Stimulated activated CD4-positive, alpha-beta T cell treated with anti-CD3 and anti-CD28 coated beads, Interleukin-1b, Interleukin-23, amount 100 ng/mL, for 1 hour (primary cell): ENCODE measurements at places on chromosomes 7 and 10.
A peak's percentile ranks its signal among the peaks of the same experiment; 100 is the strongest.

DNA sequence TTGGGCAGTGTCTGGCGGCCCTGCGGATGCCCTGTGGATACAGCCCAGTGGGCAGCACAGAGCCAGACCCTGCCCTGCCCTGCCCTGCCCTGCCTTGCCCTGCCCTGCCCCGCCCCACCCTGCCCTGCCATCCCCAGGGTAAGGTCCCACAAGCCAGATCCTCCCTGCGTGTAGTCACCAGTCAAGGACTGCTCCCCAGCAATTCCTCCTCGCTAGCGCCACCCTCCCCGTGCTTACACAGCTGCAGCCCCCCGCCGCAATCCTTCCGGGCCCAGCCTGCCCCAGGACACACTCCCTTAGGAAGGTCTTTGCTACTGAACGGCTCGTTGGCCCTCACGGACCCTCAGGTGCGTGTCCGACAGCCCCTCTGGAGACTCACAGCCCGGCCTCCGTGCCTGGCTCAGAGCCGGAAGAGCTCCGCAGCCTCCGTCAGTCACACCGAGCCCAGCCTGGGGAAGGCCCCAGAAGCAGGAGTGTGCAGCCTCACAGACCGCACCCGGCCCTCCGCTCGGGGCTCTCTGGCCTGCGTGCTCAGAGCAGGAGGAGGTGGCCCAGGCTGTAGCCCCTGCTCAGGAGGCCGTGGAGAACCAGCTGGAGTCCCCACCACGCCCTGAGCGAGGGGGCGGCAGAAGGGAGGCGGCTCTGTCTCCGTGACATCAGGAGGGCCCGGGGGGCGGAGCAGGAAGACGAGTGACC is 68.3 kb downstream of the PWWP2B start:
- DNase-seq: no peak

- DNase-seq: no peak
Measured at GRCh38 chr7:24478137-24478655, 95.1 kb upstream of the PALS2 start.

- DNase-seq: no peak
Measured at GRCh38 chr10:68647672-68648341, 73.2 kb upstream of the CCAR1 start.

- no peak for DNase-seq
Measured at GRCh38 chr7:5296015-5296610, 13.4 kb downstream of the SLC29A4 start.

GRCh38 chr7:67512481-67512880 is 515.8 kb downstream of the TYW1 start:
- DNase-seq: no peak

GRCh38 chr7:32047075-32047474 is 23.1 kb downstream of the PDE1C start:
- no peak for DNase-seq

GRCh38 chr7:113394856-113395255 is 276.5 kb upstream of the SMIM30 start:
- no peak for DNase-seq

GRCh38 chr10:97210543-97210960 is 24.8 kb upstream of the SLIT1 start:
- peak; percentile 61 for DNase-seq

GRCh38 chr7:94832051-94832450 is 75.3 kb upstream of the PPP1R9A start:
- no peak for DNase-seq

DNA sequence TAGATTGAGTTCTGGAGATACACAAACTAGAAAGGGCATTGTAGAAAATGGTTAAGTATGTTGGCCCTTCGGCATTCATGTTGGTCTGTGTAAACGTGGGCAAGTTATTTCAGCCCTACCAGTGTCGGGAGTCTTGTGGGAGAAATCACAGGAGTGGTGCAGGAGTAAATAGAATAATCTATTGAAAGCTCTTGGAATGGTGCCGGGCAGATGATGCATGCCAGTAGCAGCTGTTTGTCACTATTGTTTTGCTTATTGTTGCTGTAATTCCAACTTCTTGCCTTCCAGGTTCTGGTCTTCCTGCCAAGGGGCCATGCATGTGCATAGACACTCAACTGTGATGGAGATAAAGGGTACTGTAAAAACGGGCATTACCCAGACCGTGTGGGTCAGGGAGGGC is 259.4 kb downstream of the CAMK1D start:
- no peak for DNase-seq

- DNase-seq: no peak
Measured at GRCh38 chr10:93364966-93365365, 117.2 kb downstream of the MYOF start.

GRCh38 chr10:6558759-6559461 is 21.2 kb downstream of the PRKCQ start:
- DNase-seq: no peak

- DNase-seq: no peak
Measured at GRCh38 chr10:52853704-52854103, 81.1 kb upstream of the MBL2 start.

DNA sequence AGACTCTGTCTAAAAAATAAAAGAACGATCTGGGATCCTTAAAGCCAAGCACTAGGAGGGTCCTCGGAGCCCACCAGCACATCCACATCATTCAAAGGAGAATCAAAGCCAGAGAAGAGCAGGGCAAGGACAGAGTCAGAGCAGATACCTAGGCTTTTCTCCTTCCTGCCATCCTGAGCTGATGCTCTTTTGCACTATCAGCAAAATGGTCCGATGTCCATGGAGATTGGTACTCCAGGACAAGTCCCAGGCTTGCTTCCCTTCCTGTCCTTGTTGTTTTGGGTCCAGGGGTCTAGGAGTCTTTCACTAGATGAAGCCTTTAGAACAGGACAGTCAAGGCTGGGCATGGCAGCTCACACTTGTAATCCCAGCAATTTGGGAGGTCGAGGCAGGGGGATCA is 58.0 kb upstream of the ELN start:
- no peak for DNase-seq
